Left lobe of liver (tissue), 2 donors: ENCODE measurements at places on chromosomes 5 and 9.

- DNase-seq = no peak
Observed at GRCh38 chr5:128213340-128213739, 129.8 kb downstream of the SLC12A2 start.

- no peak for DNase-seq
Observed at GRCh38 chr5:180095545-180095944, 24.0 kb upstream of the RNF130 start.

DNA sequence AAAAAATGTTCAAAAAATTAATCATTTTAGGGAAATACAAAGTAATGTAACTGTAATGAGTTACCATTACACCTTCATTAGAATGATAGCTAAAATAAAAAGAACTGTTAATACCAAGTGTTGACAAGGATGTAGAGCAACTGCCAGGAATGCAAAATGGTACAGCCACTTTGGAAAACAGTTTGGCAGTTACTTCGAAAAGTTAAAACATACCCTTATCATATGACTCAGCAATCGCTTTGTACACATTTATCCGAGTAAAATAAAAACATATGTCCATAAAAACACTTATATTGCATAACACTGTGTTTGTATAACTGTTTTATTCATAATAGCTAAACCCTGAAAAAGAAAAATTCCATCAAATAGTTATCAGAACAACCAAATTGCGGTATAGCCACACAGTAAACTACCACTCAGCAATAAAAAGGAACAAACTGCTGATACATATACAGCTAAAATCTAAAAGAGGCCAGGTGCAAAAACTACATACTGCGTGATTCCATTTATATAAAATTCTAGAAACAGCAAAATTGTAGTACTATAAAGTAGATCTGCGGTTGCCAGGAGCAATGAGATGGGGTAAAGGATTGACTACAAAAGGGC lies 61.7 kb downstream of the RFX3 start:
- DNase-seq = no peak

- DNase-seq = no peak
Observed at GRCh38 chr9:129687391-129687790, 21.9 kb downstream of the PRRX2 start.

DNA sequence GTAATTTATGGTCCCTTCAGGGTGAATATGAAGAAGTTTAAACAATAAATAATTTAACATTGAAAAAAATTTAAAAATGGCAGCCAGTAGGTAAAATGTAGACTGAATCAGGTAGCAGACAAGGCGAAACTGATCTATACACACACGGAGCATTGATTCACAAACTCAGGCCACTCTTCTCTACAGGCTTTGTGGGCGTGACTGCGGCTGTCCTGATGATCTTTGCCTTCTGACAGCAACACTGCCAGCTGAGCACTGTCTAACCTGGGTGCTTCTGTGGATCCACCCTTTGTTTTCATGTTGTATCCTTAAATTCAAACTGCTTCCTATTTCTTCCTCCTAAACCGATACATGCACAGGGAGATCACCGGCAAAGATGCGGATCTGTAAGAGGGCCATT lies 315.4 kb upstream of the ADCY2 start:
- DNase-seq = no peak

DNA sequence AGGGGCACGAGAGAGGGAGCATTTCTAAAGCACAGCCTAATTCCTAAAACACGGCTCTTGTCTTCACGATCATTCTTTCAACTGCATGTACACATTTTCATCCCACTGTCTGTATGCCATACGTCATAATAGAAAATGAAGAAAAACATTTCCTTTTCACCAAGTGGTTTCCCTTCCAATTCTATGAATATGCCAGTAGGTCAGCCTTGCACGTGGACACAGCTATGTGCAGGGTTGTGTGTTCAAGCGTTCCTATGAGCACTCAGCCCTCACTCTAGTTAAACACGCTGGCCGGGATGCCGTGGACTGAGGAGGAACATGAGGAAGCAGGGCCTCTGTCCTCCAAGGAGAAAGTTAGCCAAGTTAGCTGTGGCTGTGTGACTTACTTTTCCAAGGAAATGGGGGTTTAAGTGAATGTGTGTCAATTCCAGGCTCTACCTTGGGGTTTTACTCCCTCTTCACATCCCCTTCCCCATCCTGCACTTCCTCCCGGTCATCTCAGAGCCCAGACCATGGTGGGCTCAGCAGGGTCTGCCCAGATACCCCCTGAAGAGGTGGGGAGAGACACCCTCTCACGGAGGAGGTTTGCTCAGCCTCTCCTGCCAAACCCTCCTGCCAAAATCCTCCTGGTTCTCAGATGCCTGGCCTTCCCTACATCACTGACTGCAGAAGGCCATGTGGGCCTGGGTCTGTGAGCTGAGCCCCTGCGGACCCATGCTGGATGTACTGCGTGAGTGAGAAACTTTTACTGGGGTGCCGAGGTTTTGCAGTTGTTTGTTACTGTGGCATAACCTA lies 230.6 kb downstream of the FSTL4 start:
- DNase-seq = peak; percentile 23
